ENCODE measurements at places on chromosomes 16 and 17.

- no peak for DNase-seq
Measured at GRCh38 chr17:64781014-64781756, 119.1 kb upstream of the SMURF2 start.

GRCh38 chr16:16009401-16009800 is 60.0 kb downstream of the ABCC1 start:
- DNase-seq: no peak

DNA sequence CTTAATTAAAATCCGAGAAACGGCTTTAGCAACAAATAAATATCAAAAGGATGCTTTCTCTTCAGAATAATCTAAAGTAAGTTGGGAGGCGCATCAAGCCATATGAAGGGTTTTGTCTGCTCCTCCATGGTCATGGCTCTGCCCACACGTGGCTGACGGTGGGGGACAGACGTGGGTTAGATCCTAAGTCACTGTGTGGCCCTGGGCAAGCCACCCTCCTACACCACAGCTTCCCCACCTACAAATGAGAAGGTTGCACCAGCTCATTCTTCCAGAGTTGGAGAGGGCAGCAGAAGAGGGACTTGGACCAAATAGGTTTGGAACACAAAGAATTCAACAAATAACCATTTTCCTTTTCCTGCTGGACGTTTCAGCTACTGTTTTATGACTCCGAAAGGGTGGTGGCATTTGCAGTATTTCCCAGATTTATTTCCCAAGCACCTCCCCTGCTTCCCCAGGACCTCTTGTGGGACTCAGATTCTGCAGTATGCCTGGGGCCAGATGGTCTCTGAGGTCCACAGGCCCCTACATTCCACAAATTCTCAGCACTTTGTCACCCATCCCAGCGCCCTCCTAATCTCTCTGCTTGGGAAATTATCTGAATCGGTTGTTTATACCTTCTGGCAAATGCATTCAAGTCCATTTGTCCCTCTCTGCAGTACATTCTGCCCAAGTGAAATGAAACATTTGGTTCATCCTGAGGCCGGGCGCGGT is 17.8 kb downstream of the LRRC75A start:
- no peak for DNase-seq

DNA sequence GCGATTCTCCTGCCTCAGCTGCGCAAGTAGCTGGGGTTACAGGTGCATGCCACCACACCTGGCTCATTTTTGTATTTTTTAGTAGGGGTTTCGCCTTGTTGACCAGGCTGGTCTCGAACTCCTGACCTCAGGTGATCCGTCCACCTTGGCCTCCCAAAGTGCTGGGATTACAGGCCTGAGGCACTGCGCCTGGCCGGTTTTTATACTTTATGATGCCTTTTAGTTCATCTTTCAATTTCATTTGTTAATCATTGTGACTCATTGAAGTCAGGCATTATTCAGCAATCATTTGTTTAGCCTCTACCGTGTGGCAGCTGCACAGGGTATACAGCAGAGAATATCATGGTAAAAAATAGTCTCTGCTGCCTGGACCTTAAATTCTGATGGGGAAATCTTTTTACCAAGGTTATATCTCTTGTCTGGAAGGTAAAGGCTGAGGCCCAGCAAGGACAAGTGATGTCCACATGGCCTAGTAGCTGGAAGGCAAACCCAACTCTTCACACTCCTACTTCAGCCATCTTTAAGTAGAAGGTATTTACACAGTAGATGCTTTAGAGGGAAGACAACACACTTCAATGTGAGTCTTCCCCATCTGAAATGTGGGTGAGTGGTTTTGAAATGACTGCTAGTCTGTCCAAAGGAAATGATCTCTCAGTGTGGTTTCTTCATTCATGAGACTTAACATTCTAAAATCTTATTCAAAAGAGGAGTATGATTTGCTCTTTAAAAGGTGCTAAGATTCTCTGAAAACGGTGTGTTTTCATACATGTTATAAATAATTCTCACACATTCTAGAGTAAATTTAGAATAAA is 2.4 kb downstream of the PRPSAP2 start:
- DNase-seq: no peak

DNA sequence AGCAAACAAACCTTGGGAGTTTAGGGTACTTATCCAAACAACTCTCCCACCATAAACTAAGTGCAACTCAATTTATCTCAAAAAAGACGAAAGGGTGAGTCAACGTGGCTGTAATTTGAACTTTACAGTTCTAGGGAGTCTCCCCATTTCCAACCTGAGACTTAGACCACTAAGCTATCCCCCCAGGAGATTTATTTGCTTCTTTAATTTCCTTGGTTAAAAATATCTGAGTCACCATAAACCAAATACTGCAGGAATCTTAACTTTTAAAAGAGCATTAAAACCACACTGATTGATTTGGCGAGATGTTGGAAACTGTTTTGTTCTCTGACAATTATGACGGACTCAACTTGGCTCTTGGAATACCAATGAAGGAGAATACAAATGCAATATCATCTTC is 299.3 kb upstream of the SOX9 start:
- no peak for DNase-seq

- no peak for DNase-seq
Measured at GRCh38 chr17:62998665-62999393, 32.8 kb downstream of the TANC2 start.

DNA sequence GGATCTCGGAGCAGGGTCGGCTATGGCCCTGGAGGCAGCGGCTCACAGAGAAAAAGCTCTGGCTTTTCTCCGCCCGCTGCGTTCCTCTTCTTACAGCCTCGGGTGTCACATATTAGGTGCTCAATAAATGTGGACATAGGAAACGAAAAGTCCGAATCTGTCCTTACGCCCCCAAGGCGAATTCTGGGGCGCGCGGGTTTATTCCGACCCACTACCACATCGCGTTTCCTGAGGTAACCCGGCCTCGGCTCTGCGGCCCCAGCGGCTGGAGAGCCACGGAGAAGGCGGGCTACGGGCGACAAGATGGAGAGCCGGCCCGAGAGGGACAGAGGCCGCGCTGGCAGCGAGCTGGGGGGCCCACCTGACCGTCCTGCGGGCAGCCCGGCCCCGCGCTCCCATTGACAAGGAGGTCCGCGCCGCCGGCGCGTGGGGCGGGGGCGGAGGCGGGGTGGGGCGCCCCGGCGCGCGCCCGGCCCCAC is 573 bp upstream of the GNAO1 start:
- DNase-seq: no peak

DNA sequence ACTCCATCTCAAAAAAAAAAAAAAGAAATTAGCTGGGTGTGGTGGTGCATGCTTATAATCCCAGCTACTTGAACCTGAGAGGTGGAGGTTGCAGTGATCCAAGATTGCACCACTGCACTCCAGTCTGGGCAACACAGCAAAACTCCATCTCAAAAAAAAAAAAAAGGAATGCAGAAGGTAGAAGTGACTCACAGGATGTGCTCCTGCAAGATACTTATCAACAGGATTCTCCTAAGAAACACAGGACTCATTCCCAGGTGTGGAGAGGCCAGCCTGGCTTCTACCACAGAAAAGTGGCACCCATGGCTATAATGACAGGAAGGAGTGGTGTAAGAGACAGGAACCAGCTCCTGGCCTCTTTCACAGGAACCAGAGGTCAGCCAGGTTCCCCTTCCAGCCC is 13.8 kb downstream of the ELMO3 start:
- no peak for DNase-seq

DNA sequence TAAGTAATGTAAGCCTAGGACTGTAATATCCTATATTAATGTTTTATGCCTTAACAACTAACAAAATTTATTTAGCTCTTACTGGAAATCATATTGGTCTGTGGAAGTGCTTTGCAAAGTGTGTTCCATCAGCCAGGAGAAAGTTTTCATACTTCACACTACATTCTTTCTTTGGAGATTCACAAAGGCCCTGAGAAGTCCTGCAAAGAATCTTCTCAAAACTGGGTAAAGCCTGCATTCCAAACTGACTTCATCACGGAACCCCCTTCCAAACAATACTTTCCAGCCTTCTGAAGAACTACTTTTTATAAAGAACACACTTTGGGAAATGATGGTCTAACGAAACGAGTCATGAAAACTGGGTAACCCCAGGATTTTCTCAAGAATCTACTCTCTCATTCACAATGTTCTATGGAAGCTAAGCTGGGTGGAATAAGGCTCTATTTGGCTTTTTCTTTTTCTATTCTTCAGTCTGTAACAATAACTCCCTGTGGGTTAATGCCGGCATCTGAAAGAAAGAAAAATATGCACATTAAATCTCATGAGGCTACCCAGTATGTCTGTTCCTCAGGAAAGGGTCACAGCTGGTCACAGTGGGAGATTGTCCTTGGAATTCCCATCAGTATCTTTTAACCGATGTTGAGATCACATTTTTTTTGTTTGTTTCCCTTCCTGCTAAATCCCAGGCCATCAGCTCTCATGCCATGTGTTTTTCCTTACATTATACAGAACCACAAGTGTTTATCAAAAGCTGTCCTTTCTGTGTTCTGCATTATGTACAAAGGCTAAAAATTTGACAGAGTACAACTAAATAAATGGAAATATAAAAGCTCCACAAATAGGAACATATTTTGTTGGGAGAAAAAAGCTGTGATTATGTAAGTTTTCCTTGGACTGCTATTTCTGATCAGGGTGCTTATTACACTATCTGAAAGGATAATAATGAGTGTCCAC is 12.8 kb upstream of the AKAP1 start:
- DNase-seq: no peak

DNA sequence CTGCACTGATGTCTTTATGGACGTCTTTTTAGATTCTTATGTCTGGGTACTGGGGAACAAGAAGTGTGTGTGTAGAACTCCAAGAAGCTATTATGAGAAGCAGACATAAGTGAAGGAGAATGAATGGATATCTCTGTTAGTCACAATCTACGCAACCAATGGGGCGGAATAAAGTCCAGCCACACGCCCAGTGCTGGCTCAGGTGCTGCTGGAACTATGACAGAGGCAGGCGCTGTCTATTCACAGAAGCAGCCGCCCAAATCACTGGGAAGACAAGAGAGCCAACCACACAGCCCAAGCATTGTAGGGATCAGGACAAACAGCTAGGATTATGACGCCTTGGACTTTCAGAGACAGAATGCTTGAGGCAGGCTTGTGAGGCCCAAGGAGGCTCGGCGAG is 43.9 kb upstream of the ICAM2 start:
- no peak for DNase-seq

GRCh38 chr17:42759982-42760651 is 910 bp upstream of the RAMP2 start:
- no peak for DNase-seq
